ENCODE measurements at places on chromosomes 4 and X.

GRCh38 chr4:82611982-82612381 is 50.2 kb upstream of the TMEM150C start:
- no peak for DNase-seq

GRCh38 chr4:105683038-105683437 is 25.5 kb downstream of the INTS12 start:
- no peak for DNase-seq

- no peak for DNase-seq
These were observed 96.1 kb upstream of the VCX start for GRCh38 chrX:7746856-7747255.

DNA sequence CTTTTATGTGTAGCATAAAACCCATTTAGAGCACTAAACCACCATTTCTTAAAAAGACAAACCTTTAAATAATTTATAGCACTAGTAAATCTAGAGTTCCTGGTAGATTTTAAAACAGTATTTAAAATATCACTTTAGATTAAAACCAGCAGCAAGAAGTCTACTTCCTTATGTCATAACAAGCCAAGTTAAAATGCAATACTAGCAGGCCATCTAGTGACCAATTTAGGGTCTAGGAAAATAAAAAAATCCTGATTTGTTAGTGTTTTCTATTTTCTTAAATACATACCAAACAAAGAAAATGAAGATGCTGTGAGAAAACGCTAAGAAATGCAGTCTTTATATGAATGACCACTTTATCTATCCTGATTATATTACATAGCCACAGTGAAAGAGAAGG is 53.9 kb downstream of the PAPSS1 start:
- DNase-seq, result no peak

DNA sequence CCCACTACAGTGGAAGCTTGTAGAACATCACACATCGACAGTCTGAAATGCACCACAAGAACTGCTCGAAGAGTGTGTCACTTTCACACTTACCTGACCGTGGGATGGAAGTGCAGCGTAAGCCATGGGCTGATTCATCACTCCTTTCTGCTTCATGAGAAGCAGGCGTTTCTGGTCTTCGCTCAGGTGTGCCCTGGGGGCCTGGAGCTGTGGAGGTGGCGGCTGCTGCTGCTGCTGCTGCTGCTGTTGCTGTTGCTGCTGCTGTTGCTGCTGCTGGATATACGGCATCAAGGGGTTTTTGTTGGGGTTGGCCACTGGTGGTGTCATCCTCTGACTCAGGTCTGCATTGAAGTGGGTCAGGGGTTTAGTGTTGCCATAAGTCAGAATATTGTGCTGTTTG is 223.6 kb downstream of the MGST2 start:
- no peak for DNase-seq

- DNase-seq, result no peak
These were observed 12.0 kb upstream of the MFAP3L start for GRCh38 chr4:170038232-170038631.

DNA sequence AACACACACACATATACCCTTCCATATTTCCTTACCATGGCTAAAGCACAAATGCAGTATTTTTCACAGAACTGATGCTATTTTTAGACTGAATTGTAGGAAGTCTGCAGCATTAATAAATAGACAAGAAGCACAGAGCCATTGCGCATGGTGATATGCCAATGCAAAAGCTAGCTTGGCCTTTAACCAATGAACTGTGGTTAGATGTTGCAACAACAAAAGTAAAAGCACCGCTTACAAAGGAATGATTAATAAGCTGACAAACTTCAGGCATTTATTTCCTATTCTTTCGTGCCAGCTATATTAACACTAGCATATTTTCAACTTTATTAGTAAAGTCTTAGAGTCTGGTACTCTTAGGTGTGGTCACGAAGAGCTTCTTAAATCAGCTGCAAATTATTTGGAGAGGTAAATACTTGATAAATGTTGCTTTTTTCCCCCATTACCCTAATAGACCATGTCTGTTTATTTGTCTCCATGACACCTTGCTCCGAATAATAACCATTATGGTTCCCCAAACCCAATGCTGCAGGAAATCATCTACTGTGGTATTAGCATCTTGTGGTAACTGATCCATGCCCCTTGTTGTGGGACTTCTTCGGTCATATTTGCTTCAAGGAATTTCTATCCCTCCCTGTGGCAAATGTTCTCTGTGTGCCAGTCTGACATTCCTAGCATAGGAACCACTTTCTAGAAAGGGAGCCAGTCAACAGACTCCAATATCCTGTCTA is 306.1 kb upstream of the TAPT1 start:
- DNase-seq, result no peak

- DNase-seq, result no peak
These were observed 41.1 kb downstream of the ZFX start for GRCh38 chrX:24190500-24191156.

DNA sequence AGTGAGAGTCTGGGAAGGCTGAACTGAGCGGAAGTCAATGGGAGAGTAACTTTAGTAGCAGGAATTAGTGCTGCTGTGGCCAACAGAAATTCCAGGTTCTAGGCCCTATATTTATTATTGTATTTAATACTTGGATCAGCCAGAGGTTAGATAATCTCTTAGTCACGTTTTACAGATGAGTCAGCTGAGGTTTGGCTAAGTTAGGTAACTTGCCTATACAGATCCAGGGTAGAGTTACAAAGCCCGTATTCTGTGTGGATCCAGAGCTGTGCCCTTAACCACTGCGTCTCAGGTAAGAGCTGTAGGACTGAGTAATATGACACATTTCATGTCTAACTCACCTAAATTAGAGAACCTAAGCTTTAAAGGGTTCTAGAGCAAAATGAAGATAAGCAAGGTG is 20.5 kb downstream of the PSMD10 start:
- no peak for DNase-seq

DNA sequence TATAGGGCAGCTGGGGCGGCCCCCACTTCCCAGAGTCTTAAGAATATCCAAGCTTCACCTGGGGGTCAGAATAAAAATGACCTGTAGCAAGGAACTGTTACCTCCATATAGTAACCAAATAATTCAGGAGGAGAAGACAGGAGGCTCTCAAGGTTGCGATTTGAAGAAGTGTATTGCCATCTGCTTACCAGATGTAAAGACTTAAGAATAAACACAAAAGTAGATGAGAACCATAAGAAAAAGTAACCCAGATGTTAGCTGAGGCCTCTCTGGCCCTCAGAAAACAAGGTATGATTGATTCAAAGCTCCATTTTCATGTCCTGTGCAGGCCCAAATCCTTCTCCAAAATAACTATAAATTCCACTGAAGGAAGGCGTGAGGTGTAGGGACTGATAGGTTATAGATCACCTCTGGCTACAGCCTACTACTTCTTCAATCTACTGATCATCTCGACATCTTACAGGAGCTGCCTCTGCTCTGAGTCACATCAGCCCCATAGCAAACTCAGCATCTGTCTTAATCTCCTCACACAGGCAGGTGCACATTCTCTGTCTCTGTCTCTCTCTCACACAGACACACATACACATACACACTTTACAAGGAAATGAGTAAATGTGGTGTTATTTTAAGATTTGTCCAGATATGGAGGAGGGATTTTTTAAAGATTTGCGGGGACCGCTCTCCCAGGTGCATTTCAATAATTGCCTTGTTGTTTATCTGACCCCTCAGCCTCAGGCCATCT is 193.9 kb upstream of the EDNRA start:
- no peak for DNase-seq

- DNase-seq, result no peak
These were observed 182.2 kb upstream of the ATOH1 start for GRCh38 chr4:93646233-93646930.

DNA sequence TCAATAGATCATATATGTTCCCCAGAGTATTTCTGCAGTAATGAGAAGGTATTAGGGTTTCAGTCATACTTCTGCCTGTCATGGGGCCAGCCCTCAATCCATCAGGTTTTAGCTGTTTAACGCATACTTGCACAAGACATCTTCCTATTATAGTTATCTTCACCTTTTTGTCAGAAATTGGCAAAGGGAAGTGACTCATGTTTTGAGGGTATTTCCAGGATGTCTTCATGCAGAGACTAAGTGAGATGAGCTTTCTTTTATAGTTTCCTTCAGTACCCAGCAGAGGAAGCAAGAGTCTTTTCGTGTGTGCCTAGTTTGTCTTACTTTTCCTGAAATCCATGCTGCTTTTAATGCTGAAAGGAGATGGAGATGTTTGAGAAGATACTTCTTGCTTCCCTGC is 9.5 kb downstream of the CSTF2 start:
- no peak for DNase-seq

DNA sequence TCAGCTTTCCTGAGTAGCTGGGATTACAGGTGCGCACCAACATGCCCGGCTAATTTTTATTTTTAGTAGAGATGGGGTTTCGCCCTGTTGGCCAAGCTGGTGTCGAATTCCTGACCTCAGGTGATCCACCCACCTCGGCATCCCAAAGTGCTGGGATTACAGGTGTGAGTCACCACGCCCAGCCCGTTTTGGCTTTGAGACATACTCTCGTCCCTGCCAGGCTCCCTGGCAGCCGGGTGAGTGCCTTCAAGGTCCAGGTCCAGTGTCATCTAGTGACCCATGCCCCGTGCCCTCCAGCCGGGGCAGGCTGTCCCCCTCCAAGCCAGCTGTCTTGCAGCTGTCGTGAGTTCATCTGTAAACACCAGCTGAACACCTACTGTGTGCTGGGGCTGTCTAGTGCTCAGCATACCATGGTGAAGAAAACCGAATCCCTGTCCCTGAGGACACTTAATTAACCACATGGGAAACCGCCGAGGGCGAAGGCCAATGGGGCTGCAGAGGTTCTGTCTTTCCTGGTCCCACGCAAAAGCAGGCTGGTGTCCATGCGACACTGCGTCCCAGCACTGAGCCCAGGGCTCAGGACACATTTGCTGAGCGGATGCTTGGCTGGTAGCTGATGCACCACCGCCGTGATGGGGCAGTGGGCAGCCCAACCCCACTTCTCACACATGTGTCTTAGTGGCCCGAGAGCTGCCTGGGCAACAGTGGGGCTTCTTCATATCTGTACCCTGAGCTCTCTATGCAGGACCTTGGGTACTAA is 21.9 kb downstream of the NSG1 start:
- no peak for DNase-seq

GRCh38 chrX:139560221-139560620 is 29.7 kb downstream of the F9 start:
- no peak for DNase-seq

Measured in ecto neural progenitor cell (in vitro differentiated cells).